Tongue (tissue), 3 donors: ENCODE measurements at places on chromosomes 4 and X. TPM values are rescaled to one million over a fixed set of nuclear protein-coding genes. Genes with fewer than 3 reads are reported as not detected.
A peak's percentile ranks its signal among the peaks of the same experiment; 100 is the strongest.

DNA sequence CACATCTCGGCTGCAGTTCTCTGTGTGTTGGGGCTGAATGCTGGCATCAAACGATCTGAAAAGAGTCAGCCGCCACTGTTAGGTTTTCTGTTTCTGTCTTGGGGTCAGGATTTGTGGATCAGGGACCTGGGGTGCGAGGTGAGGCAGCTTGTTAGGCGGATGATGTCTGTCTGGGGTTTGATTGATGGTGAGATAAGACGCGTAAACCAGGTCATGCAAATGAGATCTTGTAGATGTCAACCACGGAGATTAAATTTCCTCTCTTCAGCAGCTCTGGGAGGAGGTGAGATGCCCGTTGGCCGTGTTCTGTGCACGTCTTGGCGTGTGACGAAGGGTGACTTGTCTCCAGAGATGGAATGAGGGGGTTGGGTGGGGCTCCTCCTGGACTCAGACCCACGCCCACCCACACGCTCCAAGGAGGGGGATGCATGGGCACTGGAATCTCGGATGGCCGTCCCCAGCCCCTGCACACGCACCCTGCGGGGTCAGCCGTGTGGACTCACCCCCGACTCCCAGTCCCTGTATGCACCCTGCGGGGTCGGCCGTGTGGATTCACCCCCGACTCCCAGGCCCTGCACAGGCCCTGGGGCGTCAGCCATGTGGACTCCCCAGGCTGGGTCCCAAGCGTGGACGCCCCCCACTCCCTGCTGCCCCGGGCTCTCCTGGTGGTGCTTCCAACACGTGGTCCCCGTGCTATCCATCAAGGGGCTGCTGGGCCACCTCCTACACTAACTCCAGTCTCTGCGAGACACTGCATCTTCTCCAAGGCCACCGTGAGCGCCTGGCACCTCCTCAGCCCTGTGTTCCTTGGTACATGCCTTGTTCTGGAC lies 16.0 kb upstream of the UVSSA start:
- DNase-seq: no peak

DNA sequence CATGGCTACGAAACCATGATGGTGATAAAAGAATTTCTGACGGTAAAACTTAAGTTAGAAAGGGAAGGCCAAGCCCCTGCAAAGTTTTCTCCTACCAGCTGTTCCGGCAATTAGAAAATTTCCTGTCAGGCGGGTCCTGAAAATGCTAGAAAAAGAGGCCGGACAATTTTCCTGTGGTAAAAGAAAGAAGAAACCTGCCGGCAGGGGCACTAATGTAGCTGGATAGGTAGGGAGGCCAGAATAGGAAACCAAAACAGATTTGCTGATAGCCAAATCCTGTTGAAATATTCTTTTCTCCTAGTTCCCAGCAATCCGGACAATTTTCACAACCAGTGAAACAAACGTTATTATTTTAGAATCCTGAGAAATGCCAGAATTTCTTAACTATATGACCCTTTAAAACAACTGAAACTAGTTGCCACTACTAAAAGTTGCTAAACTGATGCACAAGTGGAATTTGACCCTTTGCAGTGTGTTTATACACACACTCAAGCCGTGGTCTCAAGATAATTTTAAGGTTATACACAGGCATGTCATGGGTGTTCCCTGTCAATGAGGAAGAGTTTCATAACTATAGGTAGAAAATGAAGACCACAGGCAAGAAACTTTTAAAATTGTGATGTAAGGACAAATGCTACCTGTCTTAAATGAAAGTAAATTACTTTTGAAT lies 47.7 kb downstream of the RPS6KA3 start:
- DNase-seq: no peak

- no peak for DNase-seq
These were observed 67.8 kb upstream of the SCML1 start for GRCh38 chrX:17669458-17669857.

DNA sequence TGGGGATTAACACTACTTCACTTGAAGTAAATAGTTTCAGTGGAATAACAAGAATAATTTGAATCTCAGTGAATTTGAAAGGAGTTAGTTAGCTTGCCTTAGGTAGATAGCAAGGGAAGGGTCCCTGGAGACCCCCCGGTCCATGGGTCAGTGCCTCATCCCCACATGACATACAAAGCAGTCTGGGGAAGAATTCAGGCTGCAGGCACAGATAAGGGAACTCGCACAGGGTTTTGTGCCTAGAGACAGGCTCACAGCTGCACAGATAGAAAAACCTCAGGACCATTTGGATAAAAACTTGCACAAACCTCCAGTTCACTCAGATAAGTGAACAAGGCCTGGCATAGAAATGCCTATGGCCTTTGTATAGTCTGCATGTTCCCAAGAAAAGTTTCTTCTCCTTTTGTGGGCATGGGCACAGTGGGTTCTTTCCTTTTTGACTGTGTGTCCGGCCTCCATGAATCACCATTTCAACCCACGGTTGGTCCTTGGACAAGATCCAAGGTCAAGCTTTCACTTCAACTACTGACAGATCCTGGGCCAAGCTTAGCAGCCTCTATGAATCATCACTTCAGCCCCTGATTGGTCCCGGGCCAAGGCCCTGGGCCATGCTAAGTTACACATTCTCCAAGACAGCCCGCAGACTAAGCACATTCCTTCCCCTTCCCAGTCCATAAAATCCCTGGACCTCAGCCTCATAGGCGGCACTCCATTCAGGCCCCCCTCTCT lies 108.3 kb upstream of the KLHL4 start:
- peak; percentile 14 for DNase-seq

DNA sequence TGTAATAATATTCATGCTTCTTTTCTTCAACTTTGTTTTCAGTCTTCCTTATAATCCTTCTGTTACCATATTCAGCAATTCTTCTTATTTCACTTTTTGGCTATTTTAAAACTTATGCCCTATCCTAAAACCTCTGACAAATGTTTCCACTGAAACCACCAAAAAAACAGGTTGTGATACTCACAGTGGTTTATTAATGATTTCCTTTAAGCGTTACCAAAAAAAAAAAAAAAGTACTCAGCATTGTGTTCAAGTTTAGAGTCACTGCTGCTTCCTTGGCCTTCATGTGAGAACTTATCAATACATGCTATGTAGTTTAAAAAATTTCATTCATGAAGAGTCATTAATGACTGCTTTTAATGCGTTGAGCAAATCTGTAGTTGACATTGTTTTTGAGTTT lies 35.4 kb upstream of the UGT2A3 start:
- DNase-seq: no peak

Gene ZNF185
- total RNA-seq: 22.6 TPM

- no peak for DNase-seq
These were observed 69.5 kb downstream of the SLAIN2 start for GRCh38 chr4:48410812-48411211.

Gene FAM199X
- 25.4 TPM for total RNA-seq

Gene TXK
- 0.82 TPM for total RNA-seq

Gene CXXC4
- 1.4 TPM for total RNA-seq

DNA sequence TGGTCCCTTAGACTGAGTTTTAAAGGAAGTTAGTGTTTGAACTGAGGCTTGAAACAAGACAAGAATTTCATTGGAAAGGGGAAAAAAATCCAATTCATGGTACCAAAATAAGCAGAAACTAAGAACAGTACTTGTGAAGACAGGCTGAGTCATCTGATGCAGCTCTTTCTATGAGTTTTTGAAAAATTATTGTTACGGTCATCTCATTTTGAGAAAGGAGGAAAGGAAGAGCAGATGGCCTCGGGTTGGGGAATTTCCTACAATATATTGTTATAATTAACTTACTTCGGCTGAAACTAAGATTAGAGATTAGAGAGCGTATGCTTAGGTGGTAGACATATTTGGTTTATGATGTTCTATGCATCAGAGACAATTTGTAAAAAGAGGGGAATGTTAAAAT lies 2164.8 kb upstream of the AGA start:
- DNase-seq: no peak

Gene BMPR1B
- total RNA-seq: 42.5 TPM
